ENCODE measurements at places on chromosomes 7 and 10.

- no peak for DNase-seq
Measured at GRCh38 chr7:20330928-20331909, 519 bp downstream of the ITGB8 start.

DNA sequence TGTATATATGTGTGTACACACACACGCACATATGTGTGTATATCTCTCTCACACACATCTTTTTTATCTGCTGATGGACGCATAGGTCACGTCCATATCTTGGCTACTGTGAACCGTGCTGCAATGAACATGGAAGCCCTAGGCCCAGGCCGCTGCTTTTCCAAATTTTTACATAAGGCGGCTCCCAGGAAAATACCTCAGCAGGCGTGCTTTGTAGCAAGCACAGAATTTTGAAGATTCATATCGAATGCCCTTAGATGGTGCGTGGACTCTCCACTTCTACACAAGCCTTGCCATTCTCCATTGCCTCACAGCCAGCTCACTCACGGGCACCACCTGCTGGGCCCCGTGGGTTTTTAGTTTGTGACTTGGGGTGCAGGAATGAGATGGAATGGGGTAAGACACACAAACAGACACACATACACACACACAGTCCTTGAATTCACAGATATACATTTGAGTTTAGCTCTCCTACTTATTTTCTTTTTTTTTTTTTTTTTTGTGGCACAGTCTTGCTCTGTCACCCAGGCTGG is 57.9 kb upstream of the RNF32 start:
- no peak for DNase-seq

GRCh38 chr7:36306222-36306621 is 83.4 kb upstream of the ANLN start:
- no peak for DNase-seq

DNA sequence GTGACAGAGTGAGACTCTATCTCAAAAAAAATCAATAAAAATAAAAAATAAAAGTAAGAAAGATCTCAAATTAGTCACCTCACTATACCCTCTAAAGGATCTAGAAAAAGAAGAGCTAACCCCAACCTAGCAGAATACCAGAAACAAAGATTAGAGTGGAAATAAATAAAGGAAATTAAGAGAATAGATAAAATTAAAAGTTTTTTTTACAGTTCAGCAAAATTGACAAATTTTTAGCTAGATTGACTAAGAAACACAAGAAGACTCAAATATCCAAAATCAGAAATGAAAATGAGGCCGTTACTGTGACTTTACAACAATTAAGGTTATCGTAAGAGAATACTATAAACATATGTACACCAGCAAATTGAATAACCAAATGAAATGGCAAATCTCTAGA is 29.1 kb downstream of the KCTD7 start:
- no peak for DNase-seq

DNA sequence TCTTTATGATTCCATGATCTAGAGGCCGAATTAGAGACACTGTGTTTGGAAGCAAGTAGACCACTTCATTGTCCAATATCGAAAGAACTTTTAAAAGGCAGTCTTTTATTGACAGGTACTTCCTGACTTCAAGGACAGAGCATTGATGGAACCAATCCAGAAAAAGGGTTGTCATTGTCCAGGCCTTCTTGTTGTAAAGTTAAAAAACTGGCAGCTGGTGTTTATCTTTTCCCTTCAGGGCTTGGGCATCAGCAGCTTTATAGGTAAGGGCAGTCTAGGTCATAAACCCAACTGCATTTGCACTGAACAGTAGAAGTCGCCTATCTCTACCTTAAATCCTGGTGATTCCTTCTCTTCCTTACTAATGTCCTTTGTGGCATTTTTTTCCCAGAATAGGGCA is 95.6 kb downstream of the ST7 start:
- DNase-seq, result no peak

DNA sequence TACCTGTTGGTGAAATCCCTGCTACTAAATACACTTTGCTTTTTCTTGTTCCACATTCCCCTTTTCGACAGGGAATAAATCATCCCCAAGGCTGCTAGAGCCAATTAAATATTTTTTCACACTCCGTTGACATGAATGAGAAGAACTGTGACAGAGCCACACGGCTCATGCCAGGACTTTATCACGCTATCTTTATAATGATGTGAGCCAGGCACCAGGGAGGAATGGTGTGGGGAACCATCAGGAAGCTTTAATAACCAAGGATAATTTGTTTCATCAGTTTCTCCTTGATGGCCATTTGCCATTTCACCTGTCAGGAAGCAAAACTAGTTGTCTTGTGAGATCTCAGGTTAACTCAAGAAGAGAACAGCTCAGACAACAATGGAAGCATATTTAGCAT is 193.0 kb upstream of the C7orf33 start:
- DNase-seq, result no peak
